Pancreas (tissue), 10 donors: ENCODE measurements at places on chromosomes 5 and 9. TPM values are rescaled to one million over a fixed set of nuclear protein-coding genes. Genes with fewer than 3 reads are reported as not detected.

DNA sequence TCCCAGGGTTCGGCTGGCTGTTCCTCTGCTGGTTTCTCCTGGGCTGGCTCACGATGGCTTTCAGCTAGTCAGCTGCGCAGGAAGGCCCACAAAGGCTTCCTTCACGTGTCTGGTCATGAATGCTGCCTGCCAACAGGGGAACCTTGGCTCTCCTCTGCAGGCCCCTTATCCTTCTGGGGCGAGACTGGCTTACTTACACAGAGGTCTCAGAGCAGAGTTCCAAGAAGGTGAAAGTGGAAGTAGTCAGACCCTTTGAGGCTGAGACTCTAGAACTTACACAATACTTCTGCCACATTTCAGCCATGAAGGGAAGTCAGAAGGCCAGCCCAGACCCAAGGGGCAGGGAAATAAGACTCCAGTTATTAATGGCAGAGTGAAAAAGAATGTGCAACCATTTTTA is 99.5 kb downstream of the LHFPL2 start:
- no peaks in the 10 kb centered on the region for H3K27me3 ChIP-seq
- H3K4me3 ChIP-seq = no peak overlapping the region
- H3K36me3 ChIP-seq = no peaks in the 10 kb centered on the region
- no peak for DNase-seq
- no peaks in the 10 kb centered on the region for H3K4me1 ChIP-seq

GRCh38 chr5:160457252-160457651 is 35.6 kb downstream of the PTTG1 start:
- H3K4me3 ChIP-seq = no peak overlapping the region
- no peak overlapping the region for H3K27ac ChIP-seq
- H3K27me3 ChIP-seq = no peaks in the 10 kb centered on the region
- DNase-seq = no peak
- no peaks in the 10 kb centered on the region for H3K36me3 ChIP-seq

The SREK1 gene
- total RNA-seq = 34.1 TPM

The NOL6 gene
- total RNA-seq = 18.7 TPM

The ACOT12 gene
- not detected for total RNA-seq

The ANKRD31 gene
- 0.16 TPM for total RNA-seq

GRCh38 chr9:110287289-110287680 is 31.0 kb upstream of the TXN start:
- no peak for DNase-seq
- no peaks in the 10 kb centered on the region for H3K36me3 ChIP-seq
- H3K4me3 ChIP-seq = no peak overlapping the region
- no peak overlapping the region for H3K27ac ChIP-seq

The MYMK gene
- not detected for total RNA-seq

DNA sequence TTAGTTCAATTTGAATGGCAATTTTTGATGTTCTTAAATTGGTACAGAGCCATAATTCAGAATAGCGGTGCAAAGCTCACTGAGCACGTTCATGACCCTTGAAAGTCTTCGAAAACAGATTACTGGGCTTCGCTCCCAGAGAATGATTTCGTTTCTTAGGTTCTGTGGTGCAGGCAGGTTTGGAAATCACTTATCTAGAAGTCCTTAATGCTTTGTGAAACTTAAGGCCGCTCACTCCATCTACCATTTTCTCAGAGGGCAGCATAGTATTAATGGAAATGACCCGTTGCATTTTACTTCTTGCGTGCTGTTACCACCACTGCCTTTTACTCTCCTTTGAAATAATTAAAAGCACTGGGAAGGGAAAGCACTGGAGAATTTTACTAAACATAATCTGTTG is 2.9 kb upstream of the MAT2B start:
- peak overlapping the region; percentile 73 for H3K4me3 ChIP-seq
- H3K4me1 ChIP-seq = no peaks in the 10 kb centered on the region
- no peaks in the 10 kb centered on the region for H3K36me3 ChIP-seq
- H3K27ac ChIP-seq = peak overlapping the region; percentile 98

GRCh38 chr5:67094476-67095300 is 101.9 kb downstream of the CD180 start:
- H3K4me1 ChIP-seq = peaks cover 12% of the 10 kb centered on the region
- H3K27ac ChIP-seq = peak overlapping the region; percentile 66
- H3K36me3 ChIP-seq = no peaks in the 10 kb centered on the region
- DNase-seq = no peak
- H3K27me3 ChIP-seq = no peaks in the 10 kb centered on the region

DNA sequence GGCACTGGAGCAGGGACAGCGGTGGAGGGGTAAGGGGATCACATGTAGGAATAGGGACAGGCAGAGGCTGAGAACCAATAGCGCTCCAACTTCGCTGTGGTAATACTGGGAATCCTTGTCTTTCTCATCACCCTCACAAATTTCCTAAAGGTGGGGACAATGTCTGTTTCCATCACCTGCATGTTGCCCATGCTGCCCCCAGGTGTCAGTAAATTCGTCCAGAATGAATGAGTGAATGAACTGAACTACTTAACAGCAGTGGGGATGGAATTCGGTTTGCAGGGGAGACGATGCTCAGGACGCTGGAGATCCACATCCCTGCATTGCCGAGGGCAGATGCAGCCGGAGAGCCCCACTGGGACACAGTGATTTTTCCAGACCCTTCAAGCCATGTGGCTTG is 129.9 kb downstream of the PDZD2 start:
- no peaks in the 10 kb centered on the region for H3K27me3 ChIP-seq
- no peak overlapping the region for H3K27ac ChIP-seq
- no peak for DNase-seq
- H3K4me1 ChIP-seq = no peaks in the 10 kb centered on the region
- no peaks in the 10 kb centered on the region for H3K36me3 ChIP-seq
- no peak overlapping the region for H3K4me3 ChIP-seq

DNA sequence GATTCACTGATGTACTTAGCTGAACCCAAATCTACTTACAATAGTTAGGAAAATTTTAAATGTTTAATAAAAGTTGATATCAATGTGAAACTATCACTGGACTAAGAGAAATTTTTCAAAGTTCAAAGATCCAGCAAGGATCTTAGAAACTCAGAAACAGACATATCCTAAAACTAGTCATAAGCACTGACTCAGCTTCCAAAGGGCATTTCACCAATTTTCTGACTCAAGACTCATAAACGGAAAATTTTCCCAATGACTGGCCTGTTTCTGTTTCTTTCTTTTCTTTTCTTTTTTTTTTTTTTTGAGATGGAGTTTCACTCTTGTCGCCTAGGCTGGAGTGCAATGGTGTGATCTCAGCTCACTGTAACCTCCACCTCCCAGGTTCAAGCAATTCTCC is 66.6 kb downstream of the CDC14B start:
- H3K36me3 ChIP-seq = peaks cover 3% of the 10 kb centered on the region
- no peak overlapping the region for H3K27ac ChIP-seq
- no peak overlapping the region for H3K4me3 ChIP-seq

GRCh38 chr5:68176253-68176652 is 39.3 kb upstream of the PIK3R1 start:
- no peak overlapping the region for H3K27ac ChIP-seq
- H3K27me3 ChIP-seq = no peaks in the 10 kb centered on the region
- no peaks in the 10 kb centered on the region for H3K36me3 ChIP-seq
- H3K4me3 ChIP-seq = no peak overlapping the region

The TAF11L5 gene
- total RNA-seq = not detected

The PAX5 gene
- total RNA-seq = not detected

DNA sequence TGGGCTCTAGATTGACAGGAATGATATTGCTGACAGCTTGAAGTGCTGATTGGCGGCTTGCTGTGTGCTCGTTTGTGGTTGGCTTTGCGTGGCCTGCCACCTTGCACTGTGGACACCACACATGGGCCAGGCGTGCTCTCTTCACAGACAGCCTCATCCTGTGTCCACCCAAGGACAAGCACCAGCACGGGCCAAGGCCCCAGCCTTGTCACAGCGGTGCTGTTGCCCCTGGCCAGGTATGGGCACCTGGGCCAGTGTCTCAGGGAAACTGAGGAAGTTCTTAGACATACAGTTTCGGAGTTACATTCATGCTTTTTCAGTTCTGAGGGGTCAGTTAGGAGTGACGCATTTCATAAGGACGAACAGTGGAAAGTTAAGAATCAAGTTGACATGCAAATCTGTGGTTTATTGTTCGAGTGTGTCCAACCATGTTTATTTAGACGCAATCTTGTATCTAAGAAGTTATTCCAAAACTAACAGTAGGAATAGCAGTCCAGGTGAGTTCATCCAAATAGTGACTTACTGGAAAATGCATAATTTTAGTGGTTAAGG is 125.9 kb downstream of the EHMT1 start:
- H3K27ac ChIP-seq = no peak overlapping the region
- H3K27me3 ChIP-seq = no peaks in the 10 kb centered on the region
- H3K36me3 ChIP-seq = no peaks in the 10 kb centered on the region
- DNase-seq = no peak

The FBXL7 gene
- 2.4 TPM for total RNA-seq

The SPATA31A3 gene
- not detected for total RNA-seq

- no peaks in the 10 kb centered on the region for H3K4me1 ChIP-seq
- H3K4me3 ChIP-seq = no peak overlapping the region
- H3K36me3 ChIP-seq = no peaks in the 10 kb centered on the region
- DNase-seq = no peak
These were observed 125.9 kb downstream of the LHFPL2 start for GRCh38 chr5:78522476-78523260.

The PAPPA gene
- total RNA-seq = 0.60 TPM

The LCN2 gene
- 8.9 TPM for total RNA-seq

The GABRB2 gene
- total RNA-seq = 0.05 TPM

The SLC6A19 gene
- 0.24 TPM for total RNA-seq

- H3K4me3 ChIP-seq = no peak overlapping the region
- no peak overlapping the region for H3K27ac ChIP-seq
- no peaks in the 10 kb centered on the region for H3K36me3 ChIP-seq
- H3K27me3 ChIP-seq = no peaks in the 10 kb centered on the region
- DNase-seq = no peak
These were observed 44.4 kb downstream of the GADD45G start for GRCh38 chr9:89649039-89649691.

DNA sequence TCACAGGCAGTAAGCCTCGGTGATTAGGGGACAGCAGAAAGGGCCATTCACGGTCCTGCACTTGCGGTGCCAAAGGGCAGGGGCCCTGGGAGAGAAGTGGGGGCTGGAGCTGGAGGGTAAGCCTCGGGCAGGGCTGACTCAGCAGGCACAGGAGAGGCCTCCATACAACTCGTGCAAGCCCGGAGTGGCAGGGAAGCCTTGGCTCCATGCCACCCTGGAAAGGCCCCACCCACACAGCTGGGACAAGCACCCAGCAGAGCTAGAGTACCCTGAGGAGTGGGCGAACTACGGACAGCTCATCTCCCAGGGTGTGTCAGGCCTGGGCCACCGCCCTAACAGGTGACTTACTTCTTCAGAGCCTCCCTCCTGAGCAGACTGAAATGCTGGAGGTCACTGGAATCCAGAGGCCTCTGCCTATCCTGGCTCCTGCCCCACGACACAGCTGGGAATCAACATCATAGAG is 5.6 kb upstream of the CAMK2A start:
- no peaks in the 10 kb centered on the region for H3K36me3 ChIP-seq
- H3K27ac ChIP-seq = no peak overlapping the region
- H3K27me3 ChIP-seq = no peaks in the 10 kb centered on the region

GRCh38 chr5:171428168-171428696 is 8.8 kb downstream of the FGF18 start:
- DNase-seq = no peak
- no peaks in the 10 kb centered on the region for H3K36me3 ChIP-seq
- no peak overlapping the region for H3K27ac ChIP-seq
- H3K4me3 ChIP-seq = no peak overlapping the region

GRCh38 chr5:141495453-141495811 is 6.6 kb downstream of the PCDHGC5 start:
- no peaks in the 10 kb centered on the region for H3K36me3 ChIP-seq
- no peak for DNase-seq
- H3K27me3 ChIP-seq = no peaks in the 10 kb centered on the region
- no peak overlapping the region for H3K4me3 ChIP-seq
- H3K27ac ChIP-seq = no peak overlapping the region

DNA sequence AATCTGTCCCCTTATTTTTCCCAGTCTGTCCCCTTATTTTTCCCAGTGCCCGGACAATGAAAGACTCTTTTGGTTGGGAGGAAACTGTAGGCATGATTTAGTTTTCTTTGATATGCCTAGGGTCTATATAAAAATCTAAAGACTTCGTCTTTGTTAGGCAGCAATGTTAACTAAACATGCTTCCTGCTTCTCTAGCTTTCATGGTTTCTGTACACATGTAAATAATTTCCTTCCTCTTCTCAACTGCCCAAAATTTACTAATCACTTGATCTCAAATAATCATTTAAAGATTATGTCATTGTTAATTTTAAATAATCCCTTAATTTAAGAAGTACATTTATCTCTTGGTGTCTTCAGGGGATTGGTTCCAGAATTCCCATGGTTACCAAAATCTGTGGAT is 47.8 kb upstream of the RAPGEF6 start:
- no peak overlapping the region for H3K27ac ChIP-seq
- no peaks in the 10 kb centered on the region for H3K27me3 ChIP-seq
- H3K4me1 ChIP-seq = peaks cover 8% of the 10 kb centered on the region
- no peak overlapping the region for H3K4me3 ChIP-seq
- no peaks in the 10 kb centered on the region for H3K36me3 ChIP-seq

GRCh38 chr9:122572456-122572855 is 10.7 kb downstream of the OR1L8 start:
- H3K27me3 ChIP-seq = no peaks in the 10 kb centered on the region
- no peak for DNase-seq
- no peaks in the 10 kb centered on the region for H3K4me1 ChIP-seq
- H3K36me3 ChIP-seq = no peaks in the 10 kb centered on the region
- no peak overlapping the region for H3K27ac ChIP-seq

The SHC3 gene
- 3.6 TPM for total RNA-seq

- H3K36me3 ChIP-seq = no peaks in the 10 kb centered on the region
- H3K27ac ChIP-seq = no peak overlapping the region
- no peaks in the 10 kb centered on the region for H3K27me3 ChIP-seq
- no peak for DNase-seq
- no peaks in the 10 kb centered on the region for H3K4me1 ChIP-seq
- H3K4me3 ChIP-seq = no peak overlapping the region
These were observed 456.8 kb downstream of the DMAC1 start for GRCh38 chr9:7342736-7343135.

The ELOVL7 gene
- total RNA-seq = 6.1 TPM

- H3K27me3 ChIP-seq = no peaks in the 10 kb centered on the region
- no peak overlapping the region for H3K27ac ChIP-seq
- DNase-seq = no peak
- H3K4me3 ChIP-seq = no peak overlapping the region
- H3K36me3 ChIP-seq = no peaks in the 10 kb centered on the region
These were observed 138.4 kb downstream of the EFNA5 start for GRCh38 chr5:107532169-107532878.

DNA sequence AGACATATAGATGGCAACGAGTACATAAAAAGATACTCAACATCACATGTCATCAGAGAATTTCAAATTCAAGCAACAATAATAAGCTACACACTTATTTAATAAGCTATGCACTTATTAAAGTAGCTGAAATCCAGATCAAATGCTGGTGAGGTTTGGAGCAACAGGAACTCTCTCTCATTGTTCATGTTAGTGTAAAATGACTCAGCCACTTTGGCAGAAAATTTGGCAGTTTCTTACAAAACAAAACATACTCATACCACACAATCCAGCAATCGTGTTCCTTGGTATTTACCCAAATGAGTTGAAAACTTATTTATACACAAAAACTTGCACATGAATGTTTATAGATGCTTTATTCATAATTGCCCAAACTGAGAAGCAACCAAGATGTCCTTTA is 131.5 kb upstream of the NFIL3 start:
- H3K4me1 ChIP-seq = no peaks in the 10 kb centered on the region
- no peak overlapping the region for H3K4me3 ChIP-seq
- no peaks in the 10 kb centered on the region for H3K27me3 ChIP-seq
- no peak for DNase-seq

The TTC23L gene
- 0.09 TPM for total RNA-seq
